ENCODE measurements at places on chromosomes 5 and 9.

DNA sequence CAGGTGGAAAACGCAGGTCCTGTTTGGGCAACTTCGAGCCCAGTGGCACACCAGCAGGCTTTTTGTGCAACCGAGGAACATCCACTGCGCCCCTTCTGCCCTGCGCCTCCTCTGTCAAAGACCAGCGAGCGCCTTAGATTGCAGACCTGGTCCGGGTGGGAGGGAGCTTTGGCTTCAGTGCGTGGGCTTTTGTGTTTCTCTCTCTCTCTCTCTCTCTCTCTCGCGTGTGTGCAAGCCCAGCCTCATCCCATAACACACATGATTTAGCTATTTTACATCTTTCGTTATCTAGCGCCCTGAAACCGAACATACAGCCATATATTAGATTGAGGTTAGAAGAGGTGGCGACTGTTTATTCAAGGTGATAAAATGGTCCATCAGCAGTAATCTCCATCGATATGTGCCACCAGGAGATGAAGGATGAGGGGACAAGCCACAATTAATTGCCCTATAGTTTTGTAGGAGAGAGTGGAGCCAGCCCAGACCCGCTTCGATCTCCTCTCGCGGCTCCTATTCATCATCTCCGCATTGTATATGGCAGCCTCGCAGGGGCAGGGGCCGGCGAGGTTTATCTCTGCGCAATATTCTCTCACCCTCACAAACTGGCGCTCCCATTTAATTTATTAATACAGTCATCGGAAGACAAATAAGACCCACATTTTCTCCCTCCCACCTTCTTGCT lies 5.3 kb downstream of the PRDM6 start:
- no peak for DNase-seq

- DNase-seq: peak; percentile 50
Measured at GRCh38 chr9:110440172-110440571, 102.5 kb upstream of the TXNDC8 start.

DNA sequence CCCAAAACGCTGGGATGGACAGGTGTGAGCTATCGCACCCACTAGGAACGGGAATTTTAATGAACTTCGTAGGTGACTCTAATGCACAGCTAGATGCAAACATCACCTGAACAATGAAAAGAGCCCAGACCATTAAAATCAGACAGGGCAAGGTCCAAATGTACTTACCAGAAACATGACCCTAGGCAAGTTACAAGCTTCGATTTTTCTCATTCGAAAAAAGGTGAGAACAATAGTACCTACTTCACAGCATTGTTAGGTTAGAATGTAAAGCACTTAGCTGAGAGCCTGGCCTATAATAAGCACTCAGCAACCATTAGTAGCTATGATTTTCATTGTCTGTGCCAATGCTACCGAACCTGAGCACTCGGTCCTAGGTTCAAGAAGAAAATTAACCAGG lies 5.8 kb upstream of the KLHL3 start:
- no peak for DNase-seq

- peak; percentile 61 for DNase-seq
Measured at GRCh38 chr9:123335193-123335985, 20.6 kb upstream of the CRB2 start.

DNA sequence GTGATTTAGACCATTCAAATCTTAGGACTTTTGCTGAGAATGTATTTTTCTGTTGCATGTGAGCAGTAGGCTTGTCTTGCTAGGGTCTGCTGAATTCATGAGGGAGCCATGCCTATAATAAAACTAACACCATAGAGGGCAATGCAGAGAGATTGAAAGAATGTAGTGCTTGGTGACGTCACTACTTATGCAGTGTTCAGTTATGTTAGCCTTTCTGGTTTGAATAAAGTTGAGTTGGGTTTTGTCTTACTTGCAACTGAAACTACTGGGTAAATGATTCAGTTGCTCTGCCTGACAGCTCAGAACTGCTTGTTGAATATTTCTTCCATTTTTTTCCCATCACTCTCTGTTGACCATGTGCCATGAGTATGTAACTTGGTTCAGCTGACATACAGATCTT lies 114.1 kb downstream of the PAM start:
- DNase-seq: no peak

GRCh38 chr9:81687521-81688261 lies 1.7 kb downstream of the TLE1 start:
- DNase-seq: peak; percentile 59

DNA sequence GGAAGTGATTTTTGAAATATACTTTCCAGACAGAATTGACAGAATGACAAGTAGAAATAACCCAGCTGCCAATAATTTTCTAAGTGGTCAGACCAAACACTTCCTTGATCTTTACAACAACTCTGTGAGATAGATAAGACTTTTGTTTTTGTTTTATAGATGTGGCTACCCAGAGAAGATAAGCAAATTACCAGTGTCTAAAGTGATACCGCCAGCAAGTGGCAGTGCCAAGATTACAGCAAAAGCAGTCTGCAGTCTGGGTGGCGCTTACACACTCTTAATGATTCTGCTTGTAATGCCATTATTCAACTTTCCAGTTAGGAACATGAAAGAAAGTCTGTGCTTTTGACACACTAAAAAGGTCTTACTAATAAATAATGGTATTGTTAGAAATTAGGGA lies 92.1 kb downstream of the HCN1 start:
- DNase-seq: no peak

GRCh38 chr5:96468956-96469355 lies 35.9 kb upstream of the PCSK1 start:
- DNase-seq: no peak

DNA sequence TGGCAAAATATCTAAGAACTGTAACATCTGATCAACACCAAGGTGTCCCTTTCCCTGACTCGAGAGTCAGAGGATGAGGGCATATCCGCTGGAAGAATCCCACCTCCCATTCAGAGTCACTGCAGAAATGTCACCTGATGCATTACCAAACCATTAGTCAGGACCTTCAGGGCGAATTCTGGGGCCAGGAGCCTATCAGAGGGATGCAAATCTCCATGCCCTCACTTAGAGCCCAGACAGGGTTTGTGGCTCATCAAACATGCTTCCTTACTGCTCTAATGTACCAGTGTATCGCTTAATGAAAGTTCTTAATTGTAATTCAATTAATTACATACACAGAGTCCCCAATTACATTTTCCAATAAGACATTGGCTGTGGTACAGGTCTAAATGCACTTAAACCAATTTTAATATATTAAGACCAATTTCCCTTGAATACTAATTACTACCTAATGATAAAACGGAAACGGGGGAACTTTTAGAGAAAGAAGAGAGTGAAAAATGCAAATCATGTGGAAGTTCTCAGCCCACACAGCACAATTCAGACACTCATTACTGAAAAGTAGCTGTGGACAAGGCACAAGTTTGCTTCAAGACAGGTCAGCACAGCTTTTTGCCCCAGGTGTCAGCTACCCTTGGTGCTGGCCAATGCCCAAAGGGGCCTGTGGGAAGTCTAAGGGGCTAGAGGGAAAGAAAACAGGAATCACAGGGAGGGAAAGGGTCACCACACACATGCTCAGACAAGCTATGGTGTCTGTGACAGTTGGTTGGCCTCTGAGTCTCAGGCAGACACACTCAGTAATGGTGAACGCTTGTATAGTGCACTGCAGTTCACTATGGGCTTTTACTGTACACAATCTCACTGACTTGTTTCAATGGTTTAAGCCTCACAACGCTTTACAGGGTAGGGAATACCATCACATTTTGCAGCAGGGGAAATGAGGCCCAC lies 211.6 kb downstream of the MAPKAP1 start:
- DNase-seq: peak; percentile 74

DNA sequence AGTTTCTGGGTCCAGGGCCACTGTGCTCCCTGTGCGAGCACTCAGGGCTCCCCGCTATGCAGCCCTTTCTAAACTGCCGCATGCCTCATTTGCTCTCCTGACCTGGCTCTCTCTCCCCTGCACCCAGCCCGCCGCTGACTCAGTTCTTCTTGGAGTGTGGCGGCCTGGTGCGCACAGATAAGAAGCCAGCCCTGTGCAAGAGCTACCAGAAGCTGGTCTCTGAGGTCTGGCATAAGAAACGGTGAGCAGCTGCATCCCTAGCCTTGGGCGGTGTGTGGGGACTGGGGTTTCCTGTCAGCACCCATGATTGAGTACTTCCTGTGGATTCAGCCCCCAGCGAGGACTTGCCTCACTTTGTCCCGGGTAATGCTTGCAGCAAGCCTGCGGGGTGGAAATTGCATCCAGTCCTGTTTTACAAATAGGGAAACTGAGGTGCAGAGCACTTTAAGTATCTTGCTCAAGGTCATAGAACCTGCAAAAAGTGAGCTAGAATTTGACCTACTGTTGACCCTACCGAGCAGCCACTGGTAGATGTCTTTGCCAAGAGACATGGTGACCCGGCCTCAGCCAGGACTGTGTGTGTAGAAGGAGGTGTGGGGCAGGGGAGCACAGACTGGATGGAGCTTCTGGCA lies 27.9 kb downstream of the USP20 start:
- DNase-seq: peak; percentile 90

DNA sequence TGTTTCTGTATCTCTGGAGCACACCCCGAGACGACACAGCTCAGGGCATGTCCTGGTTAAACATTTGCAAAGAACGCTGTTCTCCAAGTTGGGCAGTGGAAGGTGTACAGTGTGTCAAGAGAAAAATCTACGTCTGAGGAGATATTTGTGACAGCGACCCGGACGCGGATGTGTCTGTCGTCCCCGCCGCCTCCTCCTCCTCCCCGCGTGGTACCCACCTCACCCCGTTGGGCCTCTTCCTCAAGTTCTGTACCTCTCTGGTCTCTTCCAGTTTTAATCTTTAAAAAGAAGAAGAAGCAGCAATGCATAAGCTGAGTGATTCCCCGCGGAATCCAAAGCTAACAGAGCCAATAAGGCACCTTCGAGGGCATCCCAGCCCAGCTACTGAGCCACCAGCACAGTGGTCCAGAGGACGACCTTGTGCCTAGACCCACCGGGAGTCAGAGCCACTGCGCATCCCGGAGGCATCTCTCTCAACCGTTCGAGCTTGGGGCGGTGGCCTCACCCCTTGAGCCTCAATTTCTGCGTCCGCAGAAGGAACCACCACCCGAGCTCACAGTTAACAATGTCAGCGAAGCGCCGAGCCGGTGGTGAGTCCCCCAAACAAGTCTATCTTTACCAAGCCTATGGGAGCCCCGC lies 467 bp downstream of the C9orf78 start:
- DNase-seq: peak; percentile 52

GRCh38 chr5:120604884-120605283 lies 140.8 kb downstream of the PRR16 start:
- DNase-seq: peak; percentile 75

- no peak for DNase-seq
Measured at GRCh38 chr5:5483880-5484598, 61.6 kb downstream of the ICE1 start.

DNA sequence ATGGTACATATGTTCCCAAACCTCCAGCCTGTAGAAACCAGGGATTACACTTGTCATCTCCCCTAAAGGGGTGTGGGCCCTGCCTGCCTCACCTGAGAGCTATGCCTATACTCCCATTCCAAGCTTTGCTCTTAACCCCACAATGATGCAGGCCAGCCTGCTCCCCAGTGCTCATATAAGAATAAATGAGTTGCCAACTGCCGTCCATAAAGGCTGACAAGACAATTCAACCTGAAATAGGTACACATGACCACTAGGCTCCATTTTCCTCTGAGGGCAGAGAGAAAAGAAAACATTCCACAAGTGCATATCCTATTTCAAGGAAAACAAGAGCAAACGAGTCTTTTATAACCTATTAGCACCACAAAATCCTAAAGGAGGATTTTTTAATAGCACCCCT lies 28.4 kb downstream of the SKP1 start:
- DNase-seq: no peak

DNA sequence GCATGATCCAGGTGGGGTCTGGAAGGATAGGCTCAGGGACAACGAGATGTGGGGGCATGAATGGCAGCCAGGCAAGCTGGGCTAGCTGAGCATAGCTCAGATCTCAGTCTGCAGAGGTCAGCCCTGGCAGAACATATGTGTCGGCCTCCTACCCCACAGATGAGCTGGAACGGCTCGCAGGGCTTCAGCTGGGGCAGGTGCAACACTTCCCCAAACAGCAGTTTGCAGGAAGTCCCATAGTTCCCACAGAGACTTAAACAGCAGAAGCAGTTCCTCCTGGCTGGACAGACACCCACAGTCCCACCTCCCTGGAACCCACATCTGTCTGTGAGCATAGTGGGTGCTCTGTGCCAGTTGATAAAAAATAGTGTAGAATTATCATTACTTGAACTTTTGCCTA lies 404.6 kb downstream of the GADD45G start:
- DNase-seq: no peak

- DNase-seq: no peak
Measured at GRCh38 chr9:16003785-16004184, 450.9 kb downstream of the CCDC171 start.

DNA sequence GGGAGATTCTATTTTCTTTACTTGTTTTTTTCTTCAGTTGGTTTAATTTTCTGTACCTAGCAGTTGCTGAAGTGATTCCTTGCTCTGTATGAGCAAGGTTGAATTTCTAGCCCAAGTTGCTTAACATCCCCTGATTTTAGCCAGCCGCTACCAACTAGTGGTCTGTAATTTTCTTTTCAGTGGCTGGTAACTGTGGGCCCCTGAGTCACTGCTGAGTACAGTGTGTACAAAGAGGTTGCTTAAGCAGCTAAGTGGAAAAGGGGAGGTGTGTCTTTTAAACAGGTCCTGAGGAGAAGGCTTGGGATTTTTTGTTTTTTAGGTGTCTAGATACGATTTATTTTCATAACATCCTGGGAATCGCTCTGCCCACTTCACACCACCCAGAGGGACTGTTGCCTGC lies 254.7 kb downstream of the NR3C1 start:
- DNase-seq: peak; percentile 77

GRCh38 chr5:120927950-120928530 lies 463.9 kb downstream of the PRR16 start:
- DNase-seq: no peak

DNA sequence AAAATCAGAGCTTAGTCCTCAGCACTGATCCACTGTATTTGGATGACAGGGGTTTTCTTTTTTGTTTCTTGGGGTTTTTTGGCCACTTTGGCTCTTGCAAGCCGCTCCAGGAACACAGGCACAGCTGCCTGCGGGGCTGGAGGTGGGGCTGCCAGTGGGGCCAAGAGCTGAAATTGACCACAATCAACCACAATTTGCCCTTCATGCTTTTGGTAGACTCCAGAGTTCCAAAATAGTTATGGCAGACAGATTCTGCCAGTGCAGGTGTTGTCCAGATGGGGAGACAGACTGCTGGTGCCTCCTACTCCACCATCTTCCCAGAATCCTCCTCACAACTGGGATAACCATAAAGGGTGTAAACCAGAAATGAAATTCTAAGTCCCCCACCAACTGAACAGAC lies 36.5 kb downstream of the PLEKHG4B start:
- DNase-seq: no peak

All from RWPE1 (cell line).